ENCODE measurements at places on chromosomes 7 and 10.

GRCh38 chr10:31762316-31762715 is 166.3 kb downstream of the ARHGAP12 start:
- H3K4me1 ChIP-seq: peaks cover 13% of the 10 kb centered on the region
- H3K27me3 ChIP-seq: no peaks in the 10 kb centered on the region
- DNase-seq: no peak
- peaks cover 3% of the 10 kb centered on the region for H3K36me3 ChIP-seq
- no peak overlapping the region for H3K27ac ChIP-seq

DNA sequence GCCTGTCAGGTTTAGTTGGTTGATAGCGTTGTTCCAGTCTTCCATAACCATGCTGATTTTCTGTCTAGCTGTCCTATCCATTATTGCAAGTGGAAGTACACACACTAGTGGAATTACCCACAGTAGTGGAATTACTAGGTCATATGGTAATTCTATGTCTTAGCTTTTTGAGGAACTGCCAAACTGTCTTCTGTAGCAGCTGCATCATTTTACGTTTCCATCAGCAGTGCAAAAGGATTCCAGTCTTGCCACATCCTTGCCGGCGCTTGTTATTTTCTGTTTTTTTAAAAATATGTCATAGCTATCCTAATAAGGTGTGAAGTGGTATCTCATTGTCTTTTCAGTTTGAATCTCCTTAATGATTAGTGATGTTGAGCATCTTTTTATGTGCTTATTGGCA is 17.2 kb upstream of the RHBDD2 start:
- no peaks in the 10 kb centered on the region for H3K36me3 ChIP-seq
- H3K4me3 ChIP-seq: no peak overlapping the region
- H3K27me3 ChIP-seq: peaks cover 14% of the 10 kb centered on the region
- DNase-seq: no peak
- no peaks in the 10 kb centered on the region for H3K4me1 ChIP-seq
- no peak overlapping the region for H3K27ac ChIP-seq

DNA sequence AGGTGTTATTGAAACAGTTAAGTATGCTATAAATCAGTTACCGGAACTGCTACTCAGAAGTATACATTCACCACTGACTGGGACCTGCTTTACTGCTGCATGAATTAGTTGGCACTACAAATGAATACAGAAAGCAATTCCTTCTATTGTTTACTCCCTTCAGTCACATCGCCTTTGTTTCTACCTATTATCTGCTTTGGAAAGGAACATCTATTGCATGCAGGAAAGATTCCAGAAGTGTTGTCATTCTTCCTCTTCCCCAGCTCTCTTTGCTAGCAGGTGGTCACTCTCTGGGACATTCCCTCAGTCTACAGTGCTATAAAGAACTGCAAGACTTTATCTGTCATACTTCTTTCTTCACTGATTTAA is 131.3 kb downstream of the ANK3 start:
- peaks cover 6% of the 10 kb centered on the region for H3K4me1 ChIP-seq
- H3K27ac ChIP-seq: no peak overlapping the region
- peaks cover 5% of the 10 kb centered on the region for H3K36me3 ChIP-seq
- no peak overlapping the region for H3K4me3 ChIP-seq
- DNase-seq: no peak

DNA sequence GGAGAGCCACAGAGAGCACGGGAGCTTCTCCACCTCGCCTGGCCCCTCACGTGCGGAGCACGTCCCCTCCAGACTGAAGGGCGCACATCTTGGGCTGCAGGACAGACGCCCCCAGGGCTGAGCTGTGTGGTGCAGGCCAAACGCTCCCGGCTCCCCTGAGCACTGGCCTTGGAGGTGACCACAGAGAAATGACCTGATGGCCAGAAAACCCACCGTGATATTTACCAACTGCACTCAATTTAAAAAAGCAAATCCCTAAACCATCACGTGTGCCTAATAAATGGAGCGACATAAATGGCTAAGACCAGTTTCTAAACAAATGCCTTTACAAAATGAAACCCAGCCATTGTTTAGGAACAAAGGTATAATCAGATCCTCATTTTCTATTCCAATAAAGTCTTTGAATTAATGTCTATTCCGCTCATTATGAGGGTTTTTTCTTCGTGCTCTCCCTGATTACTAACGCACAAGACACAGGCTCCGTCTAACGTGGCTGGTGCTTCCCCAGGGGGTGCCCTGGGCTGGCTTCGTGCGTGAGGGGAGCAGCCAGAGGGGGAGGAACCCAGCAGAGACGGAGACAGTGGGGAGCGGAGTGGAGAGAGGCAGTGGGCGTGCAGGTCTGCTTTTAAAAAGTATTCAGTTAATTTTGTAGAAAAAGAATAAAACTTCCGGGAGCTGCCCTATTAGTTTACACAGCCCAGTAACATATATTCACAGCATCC is 190.3 kb downstream of the DNAJB6 start:
- H3K4me1 ChIP-seq: no peaks in the 10 kb centered on the region
- H3K4me3 ChIP-seq: no peak overlapping the region
- H3K27me3 ChIP-seq: no peaks in the 10 kb centered on the region
- no peaks in the 10 kb centered on the region for H3K36me3 ChIP-seq

DNA sequence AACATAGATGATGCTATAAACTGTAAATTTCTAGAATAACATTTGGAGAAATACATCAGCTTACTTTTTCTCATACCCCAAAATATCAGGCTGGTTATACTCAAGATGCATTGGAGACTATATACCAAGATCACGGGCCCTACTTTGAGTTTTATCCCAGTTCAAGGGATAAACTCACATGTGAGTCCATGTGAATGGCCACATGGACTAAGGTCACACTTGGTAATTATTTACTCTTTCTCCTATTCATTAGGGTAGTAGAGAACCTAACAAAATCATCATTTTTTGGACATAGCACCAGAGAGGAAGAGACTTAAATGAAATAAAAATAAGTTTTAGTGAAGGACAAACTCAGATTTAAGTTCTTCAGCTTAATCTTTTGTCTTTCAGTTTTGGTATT is 93.1 kb upstream of the GATAD1 start:
- no peaks in the 10 kb centered on the region for H3K27me3 ChIP-seq
- peaks cover 56% of the 10 kb centered on the region for H3K36me3 ChIP-seq
- no peak overlapping the region for H3K4me3 ChIP-seq
- H3K27ac ChIP-seq: no peak overlapping the region

DNA sequence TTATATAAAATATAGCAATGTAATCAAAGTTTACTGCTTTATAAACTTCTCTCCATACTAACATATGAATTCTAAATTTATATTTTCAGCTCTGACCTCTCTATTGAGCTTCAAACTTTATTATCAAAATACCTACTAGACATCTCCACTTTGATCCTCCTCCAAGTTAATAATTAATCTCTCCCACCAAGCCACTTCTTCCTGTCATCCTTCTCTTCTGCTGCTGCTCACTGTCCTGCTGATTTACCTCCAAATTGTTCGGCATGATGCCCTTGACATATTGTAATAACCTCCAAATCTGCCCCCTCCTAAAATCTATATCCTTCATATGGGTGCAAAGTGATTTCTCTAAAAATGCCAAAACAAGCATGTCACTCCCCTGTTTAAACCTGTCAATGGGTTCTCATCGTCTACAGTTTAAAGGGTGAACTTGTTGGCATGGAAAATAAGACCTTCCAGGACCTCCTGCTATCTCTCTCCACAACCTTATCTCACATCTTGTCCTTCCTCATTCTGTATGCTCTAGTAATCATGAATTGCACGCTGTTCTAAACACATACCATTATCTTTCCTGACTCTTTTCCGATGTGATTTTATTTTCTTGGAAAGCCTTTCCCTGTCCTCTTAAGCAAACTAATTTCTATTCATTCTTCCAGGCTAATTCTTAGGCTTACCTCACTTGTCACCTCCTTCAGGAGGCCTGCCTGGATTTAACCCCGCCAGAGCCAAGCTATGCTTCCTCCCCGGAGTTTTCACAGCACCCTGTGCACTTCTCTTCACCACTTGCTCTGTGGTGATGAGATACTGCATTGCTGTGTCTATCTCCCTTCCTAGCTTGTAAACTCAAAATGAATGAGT is 52.1 kb upstream of the STK17A start:
- no peaks in the 10 kb centered on the region for H3K4me1 ChIP-seq
- H3K36me3 ChIP-seq: no peaks in the 10 kb centered on the region
- peaks cover 8% of the 10 kb centered on the region for H3K27me3 ChIP-seq

- DNase-seq: no peak
- peak overlapping the region; percentile 21 for H3K4me3 ChIP-seq
- H3K36me3 ChIP-seq: peaks cover 61% of the 10 kb centered on the region
These were observed 35.9 kb downstream of the CCM2 start for GRCh38 chr7:45035893-45036292.

DNA sequence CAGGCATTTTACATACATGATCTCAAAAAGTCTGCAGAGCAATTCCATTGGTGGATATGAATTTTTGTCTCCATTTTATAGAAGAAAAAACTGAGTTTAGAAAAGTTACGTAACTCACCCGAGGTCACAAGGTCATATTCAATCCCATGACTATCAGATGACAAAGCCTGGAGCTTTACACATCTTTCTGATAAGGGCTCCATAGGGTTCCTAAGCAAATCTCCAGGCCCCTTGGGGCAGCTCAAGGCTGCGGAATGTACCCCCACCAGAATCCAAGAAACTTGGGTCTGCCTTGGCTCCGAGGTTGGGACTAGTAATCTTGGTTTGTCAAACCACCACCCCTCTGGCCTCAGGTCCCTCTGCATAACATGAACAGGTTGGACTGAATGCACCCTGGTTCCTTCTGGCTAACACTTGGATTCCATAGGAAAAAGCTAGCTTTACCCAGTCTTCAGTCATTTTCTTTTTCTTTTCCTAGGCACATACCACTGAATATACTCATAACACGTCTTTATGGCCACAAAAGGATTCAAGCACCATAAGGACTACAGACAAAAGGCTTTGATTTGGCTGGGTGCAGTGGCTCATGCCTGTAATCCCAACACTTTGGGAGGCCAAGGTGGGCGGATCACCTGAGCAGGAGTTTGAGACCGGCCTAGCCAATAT is 55.5 kb downstream of the PIP4K2A start:
- peaks cover 86% of the 10 kb centered on the region for H3K4me1 ChIP-seq
- DNase-seq: no peak
- H3K27me3 ChIP-seq: no peaks in the 10 kb centered on the region
- no peak overlapping the region for H3K27ac ChIP-seq
- peaks cover 11% of the 10 kb centered on the region for H3K36me3 ChIP-seq

DNA sequence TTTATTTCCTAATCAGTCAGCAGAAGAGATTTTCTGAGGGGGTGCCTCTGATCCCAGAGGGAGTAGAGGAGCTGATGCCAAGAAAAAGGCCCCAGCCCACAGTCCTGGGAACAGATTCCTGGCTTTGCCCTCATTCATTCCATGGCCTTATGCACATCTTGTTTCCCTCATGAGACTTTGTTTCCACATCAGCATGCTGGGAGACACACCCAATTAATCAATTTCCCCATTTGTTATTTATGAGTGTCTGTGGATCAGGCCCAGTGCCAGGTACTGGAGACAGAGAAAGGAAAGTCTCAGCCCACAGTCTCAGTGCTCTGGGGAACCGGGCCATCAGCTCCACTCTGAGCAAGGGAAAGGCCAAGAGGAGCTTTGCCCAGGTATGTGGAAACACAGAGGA is 496.2 kb upstream of the ZMIZ1 start:
- H3K27ac ChIP-seq: no peak overlapping the region
- no peak for DNase-seq
- H3K4me1 ChIP-seq: peaks cover under 1% of the 10 kb centered on the region
- H3K36me3 ChIP-seq: no peaks in the 10 kb centered on the region
- H3K27me3 ChIP-seq: peaks cover 2% of the 10 kb centered on the region

GRCh38 chr7:10908600-10908999 is 65.1 kb upstream of the PHF14 start:
- no peaks in the 10 kb centered on the region for H3K27me3 ChIP-seq
- no peak overlapping the region for H3K27ac ChIP-seq
- no peaks in the 10 kb centered on the region for H3K4me1 ChIP-seq
- H3K36me3 ChIP-seq: no peaks in the 10 kb centered on the region
- H3K4me3 ChIP-seq: no peak overlapping the region
- no peak for DNase-seq

DNA sequence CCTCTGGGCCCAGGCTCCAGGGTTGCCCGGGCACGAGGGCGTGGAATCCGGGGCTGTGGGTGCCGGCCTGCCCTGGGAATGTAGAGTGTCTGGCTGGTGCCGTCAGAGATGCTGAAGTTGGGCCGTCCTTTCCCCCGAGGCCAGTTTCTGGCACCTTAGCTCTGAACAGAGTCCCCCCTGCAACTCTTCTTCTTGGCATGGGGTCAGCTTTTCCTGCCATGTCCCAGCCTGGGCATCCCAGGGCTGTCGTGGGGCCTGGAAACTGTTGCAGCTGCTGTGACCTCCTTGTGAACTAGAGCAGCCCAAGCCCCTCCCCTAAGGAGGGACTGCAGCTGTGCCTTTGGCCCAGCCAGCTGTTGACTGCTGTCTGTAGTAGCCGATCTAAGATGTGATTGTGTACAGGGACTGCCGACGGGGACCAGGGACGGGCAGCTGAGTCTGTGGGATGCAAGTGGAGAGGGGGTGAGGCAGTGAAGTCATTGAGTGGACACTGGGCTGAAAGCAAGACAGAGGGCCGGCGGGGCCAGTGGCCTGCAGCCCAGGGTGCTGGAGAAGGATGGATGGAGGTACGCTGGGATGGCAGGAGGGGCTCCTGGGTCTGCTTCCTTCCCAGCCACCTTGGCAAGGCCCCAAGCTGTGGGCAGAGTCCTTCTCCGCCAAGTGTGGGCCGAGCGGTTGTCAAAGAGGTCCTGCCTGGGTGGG is 35.8 kb downstream of the GBX1 start:
- no peak for DNase-seq
- no peak overlapping the region for H3K4me3 ChIP-seq
- no peaks in the 10 kb centered on the region for H3K27me3 ChIP-seq
- no peaks in the 10 kb centered on the region for H3K4me1 ChIP-seq
- H3K27ac ChIP-seq: no peak overlapping the region

DNA sequence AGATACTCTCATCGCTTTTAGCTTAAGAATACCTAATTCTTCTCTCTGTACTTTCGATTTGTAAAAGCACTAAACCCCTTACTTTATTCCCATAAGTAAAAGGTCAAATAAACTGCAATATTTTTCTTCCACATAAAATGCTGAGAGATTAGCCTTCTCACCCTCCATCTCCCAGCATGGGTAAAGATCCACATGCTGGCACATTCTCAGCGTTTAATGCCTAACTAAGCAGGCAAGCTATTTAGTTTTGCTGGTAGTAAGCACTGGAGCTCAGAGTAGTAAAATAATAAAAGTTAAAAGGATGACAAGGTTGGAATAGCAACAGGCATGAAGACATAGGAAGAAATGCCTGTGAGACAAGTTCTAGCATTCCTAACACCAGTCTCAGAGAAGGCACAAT is 65.9 kb upstream of the NEBL start:
- no peak overlapping the region for H3K27ac ChIP-seq
- DNase-seq: no peak
- H3K4me1 ChIP-seq: no peaks in the 10 kb centered on the region
- no peaks in the 10 kb centered on the region for H3K36me3 ChIP-seq

GRCh38 chr7:150435390-150436073 is 14.9 kb upstream of the GIMAP8 start:
- peaks cover 63% of the 10 kb centered on the region for H3K4me1 ChIP-seq
- H3K4me3 ChIP-seq: peak overlapping the region; percentile 73
- H3K27me3 ChIP-seq: peaks cover 2% of the 10 kb centered on the region

DNA sequence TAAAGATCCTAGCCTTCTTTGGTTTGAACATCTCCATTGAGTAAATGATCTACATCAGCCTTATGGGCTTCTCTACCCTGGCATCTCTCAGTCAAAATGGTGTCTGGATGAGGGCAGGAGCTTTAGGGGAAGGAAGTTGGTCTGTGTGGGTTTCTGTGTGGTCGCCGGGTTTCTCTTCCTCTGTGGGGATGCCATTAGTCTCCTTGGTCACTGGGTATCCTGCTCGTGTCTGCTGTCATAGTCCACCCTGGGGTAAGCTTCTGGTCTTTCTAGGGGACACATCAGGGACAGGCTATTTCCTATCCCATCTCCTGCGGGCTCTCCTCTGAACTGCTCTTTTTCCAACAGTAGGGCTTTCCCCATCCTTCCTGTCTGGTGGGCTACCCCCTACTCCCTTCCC is 150.3 kb upstream of the NPY start:
- no peaks in the 10 kb centered on the region for H3K36me3 ChIP-seq
- no peak overlapping the region for H3K4me3 ChIP-seq
- no peak for DNase-seq
- peaks cover 6% of the 10 kb centered on the region for H3K4me1 ChIP-seq

Data from activated B cell treated with CpG ODN at 0.5 μM for 24 hours (primary cell).